ENCODE measurements at places on chromosomes 7 and 10. TPM values are rescaled to one million over a fixed set of nuclear protein-coding genes. Genes with fewer than 3 reads are reported as not detected.

DNA sequence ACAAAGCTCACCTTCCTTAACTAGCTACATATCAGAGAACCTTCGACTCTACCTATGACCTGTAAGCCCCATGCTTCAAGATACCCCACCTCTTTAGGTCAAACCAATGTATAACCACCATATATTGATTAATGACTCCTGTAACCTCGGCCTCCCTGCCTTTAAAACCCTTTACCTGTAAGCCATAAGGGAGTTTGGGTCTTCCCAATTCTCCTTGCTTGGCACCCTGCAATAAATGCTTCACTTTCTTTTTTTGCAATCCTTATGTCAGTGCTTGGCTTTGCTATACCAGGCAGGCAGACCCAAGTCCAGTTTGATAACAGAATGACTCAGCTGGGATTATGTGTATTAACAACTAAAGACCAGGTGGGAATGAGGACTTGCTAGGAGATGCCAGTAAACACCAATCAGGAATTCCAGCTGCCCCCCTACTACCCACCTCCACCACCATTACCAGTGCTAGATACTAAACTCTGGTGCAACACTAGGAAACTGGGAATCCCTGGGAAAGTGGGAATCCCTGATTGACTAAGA lies 22.0 kb upstream of the SLC35G1 start:
- DNase-seq, result no peak

DNA sequence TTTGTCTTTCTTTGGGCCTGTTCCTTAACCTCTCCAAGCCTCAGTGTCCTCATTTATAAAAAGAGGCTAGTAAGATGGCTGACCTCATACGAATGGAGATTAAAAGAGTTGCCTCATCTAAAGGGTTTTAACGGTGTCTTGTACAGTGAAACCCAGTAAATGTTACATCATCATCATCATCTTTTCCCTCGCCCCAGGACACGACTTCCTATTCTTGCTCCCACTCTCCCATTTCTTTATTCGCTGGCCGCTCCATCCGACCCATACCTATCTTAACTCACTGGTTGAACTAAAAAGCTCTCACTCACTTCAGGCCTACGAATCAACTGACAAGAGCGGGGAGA lies 554 bp downstream of the FRA10AC1 start:
- DNase-seq, result no peak

DNA sequence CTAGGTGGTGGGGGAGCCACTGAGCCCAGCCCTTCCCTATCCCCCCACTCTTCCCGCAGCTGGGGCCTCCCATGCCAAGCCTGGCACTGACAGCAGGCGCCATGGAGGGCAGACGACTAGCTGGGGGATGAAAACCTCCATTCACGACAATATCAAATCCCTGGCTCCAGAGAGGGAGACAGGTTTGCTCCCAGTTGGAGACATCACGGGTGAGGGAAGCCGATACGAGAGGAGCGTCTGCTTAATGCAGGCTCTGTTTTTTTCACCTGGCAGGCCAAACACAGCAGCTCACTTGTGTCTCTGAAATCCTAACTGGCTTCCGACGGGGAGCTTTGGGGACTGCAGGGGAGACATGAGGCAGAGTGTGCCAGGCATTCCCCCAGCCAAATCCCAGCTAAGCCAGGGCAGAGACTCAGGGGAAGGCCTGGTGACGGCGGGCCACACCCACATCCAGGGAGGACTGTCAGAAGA lies 307.4 kb upstream of the ZMIZ1 start:
- DNase-seq, result no peak

DNA sequence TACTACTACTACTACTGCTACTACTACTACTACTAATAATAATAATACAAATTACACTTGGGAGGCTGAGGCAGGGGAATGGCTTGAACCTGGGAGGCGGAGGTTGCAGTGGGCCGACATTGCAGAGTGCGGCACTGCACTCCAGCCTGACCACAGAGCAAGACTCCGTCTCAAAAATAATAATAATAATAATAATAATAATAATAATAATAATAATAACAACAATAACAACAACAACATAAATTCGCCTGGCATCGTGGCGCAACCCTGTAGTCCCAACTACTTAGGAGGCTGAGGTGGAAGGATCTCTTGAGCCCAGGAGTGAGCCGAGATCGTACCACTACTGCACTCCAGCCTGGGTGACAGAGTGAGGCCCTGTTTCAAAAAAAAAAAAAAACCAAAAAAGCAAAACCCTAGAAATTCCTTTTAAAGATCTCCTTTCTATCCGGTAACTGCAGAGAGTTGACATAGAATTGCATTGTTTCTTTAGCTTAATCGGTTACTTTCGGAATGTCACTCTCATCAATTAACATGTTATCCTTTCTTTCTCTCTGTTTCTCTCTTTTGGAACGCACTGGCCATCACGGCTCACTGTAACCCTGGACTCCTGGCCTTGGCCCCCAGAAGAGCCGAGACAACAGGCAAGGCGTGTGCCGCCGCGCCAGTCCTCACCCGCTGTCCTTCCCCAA lies 972 bp downstream of the PHYH start:
- DNase-seq, result no peak

GRCh38 chr10:11824825-11825224 lies 1.7 kb downstream of the PROSER2 start:
- DNase-seq, result no peak

DNA sequence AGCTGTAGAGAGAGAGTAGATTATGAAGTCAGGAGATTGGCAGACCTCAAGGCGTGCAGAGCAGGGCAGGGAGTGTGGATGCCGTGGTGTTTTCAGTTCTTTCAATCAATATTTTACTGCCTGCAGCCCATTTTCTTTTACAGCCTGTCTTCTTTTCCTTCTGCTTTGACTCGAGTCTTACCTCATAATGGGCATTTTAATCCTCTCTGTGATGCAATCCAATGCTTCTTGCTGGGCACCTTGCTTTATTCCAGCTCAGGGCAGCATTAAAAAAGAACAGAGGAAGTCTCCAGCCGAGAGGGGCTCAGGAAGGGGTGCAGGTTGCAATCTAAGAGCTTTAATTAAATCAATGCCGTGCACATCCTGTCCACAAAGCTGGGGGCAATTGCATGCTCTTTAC lies 839.0 kb downstream of the LRMDA start:
- DNase-seq, result no peak

GRCh38 chr7:4245135-4245865 lies 436.8 kb upstream of the FOXK1 start:
- DNase-seq, result peak; percentile 79

- DNase-seq, result no peak
These were observed 47.7 kb upstream of the PCBD1 start for GRCh38 chr10:70936111-70936510.

- DNase-seq, result peak; percentile 94
These were observed 62.2 kb upstream of the TARP start for GRCh38 chr7:38335492-38336147.

GRCh38 chr10:9869205-9869604 lies 1148.5 kb upstream of the CELF2 start:
- no peak for DNase-seq

DNA sequence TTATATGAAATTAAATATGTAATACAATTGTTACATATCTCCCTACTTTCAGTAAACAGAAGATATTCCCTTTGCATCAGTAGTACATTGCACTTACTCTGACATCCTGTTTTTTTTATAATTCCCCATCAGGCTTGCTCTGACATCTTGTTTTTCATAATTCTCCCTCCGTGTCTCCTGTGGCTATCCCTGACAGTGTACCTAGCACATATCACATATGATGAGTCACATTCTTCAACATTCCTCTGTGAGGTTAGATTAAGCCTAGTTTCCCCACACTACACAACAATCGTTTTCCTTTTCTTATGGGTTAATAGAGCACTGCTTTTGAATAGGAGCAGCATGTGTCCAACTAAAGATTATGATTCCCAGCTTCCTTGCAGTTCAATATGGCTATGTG lies 250.6 kb upstream of the NPVF start:
- DNase-seq, result no peak

DNA sequence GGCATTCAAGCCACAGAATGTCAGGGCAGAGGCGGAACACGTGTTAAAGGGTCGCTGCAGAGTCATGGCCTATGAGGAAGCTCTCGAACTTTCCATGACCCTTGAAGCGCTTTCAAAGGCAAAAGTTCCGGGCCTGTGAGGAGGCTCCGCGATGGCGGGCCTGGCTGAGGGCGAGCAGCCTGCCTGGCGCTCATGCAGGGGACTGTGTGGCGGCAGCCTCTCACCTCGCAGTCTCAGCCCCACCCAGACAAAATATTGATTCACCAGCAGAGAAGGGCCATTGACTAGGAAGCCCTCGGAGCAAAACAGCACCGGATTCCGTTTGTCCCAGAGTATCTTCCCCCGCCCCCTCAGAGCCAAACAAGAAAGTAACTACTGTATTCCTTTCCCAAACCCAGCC lies 12.8 kb upstream of the CNNM1 start:
- no peak for DNase-seq

DNA sequence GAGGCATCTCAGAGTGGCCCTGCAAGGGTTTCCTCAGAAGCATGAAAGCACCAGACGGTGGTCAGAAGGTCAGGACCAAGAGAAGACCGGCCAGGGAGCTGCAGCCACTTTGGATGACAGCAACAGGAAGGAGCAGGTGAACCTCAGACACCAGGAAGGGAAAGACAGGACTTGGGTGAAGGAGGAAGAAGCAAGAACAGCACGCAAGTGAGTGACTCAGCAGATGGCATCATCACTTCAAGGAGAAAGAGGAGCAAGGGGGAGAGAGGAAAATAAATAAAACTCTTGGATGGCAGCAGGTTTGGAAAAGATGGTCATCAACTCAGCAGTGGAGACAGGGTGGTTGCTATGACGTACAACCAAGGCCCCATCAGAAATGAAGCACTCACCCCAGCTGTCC lies 31.6 kb downstream of the NCAPG2 start:
- no peak for DNase-seq

DNA sequence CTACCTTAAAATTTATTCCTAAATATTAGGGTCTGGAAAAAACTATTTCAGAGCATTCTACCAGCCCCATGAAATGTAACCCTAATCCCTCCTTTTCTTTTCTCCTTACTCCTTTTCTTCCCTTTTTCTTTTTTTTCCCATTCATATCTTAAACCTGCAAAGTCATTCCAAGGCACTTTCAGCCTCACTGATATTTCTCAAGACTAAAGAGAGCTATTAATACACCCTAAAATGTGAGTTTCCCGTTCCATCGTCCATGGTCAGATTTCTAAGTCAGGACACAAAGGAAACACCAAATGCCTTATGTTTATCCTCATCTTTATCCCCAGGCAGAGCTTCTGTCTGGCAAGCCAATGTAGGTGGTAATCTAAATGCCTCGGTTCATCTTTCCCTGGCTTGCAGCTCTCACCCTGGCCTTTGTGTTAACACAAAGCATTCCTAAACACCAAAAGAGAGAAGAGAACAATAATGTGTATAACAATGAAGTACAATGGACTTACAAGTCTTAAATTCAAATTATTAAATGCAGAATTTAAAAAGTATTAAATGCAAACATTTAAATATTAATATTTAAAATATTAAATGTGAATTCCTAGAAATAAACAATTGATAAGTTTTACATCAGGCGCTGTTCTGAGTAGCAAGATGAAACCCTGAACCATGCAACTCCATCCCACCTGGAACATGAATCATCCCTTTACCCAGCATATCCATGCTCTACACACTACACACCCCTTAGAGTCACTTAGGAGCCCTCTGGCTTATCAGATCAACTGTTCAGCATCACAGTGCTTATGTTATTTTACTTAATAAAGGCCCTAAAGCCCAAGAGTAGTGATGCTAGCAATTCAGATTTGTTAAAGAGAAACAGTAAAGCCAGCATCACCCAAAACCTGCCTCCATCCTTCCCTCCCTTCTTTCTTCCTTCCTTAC lies 26.8 kb downstream of the MICU1 start:
- DNase-seq, result no peak

DNA sequence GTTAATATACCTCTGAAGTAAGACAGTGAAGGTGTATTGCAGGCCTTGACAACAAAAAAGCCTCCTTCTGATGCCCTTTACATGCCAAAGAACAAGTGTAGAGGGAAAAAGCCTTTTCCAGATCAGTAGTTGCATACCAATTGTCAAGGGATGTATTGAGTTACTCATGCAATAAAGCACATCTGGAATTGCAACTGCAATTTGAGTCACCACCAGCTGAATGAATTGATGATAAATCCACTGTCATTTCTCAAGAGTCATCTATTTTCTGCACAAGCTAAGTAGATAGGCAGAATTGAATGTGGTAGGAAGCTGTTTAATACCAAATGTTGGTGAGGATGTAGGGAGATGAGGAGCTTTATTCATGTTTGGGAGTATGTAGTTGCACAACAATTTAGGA lies 325.9 kb upstream of the SMIM30 start:
- no peak for DNase-seq

- DNase-seq, result no peak
These were observed 146.0 kb upstream of the STEAP4 start for GRCh38 chr7:88452646-88453045.

DNA sequence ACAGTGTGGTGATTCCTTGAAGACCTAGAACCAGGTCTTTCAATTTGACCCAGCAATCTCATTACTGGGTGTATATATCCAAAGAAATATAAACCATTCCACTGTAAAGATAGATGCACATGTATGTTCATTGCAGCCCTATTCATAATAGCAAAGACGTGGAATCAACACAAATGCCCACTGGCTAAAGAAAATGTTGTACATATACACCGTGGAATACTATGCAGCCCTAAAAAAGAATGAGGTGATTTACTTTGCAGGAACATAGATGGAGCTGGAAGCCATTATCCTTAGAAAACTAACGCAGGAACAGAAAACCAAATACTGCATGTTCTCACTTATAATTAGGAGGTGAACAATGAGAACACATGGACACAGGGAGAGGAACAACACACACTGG lies 278.0 kb upstream of the KCND2 start:
- DNase-seq, result no peak

Gene GTPBP10
- total RNA-seq, result 12.8 TPM

Gene POT1
- 14.6 TPM for total RNA-seq

Gene CHST15
- total RNA-seq, result 18.5 TPM

Gene ENTPD1
- total RNA-seq, result 9.7 TPM

Gene PNLIPRP3
- 60.8 TPM for total RNA-seq

Gene CCL26
- 0.79 TPM for total RNA-seq

Gene ZC3HAV1L
- 16.2 TPM for total RNA-seq

Gene TMEM26
- total RNA-seq, result 0.03 TPM

Gene AKR1C3
- total RNA-seq, result 17.2 TPM
